ENCODE measurements at places on chromosomes 1 and 21.
A peak's percentile ranks its signal among the peaks of the same experiment; 100 is the strongest.

DNA sequence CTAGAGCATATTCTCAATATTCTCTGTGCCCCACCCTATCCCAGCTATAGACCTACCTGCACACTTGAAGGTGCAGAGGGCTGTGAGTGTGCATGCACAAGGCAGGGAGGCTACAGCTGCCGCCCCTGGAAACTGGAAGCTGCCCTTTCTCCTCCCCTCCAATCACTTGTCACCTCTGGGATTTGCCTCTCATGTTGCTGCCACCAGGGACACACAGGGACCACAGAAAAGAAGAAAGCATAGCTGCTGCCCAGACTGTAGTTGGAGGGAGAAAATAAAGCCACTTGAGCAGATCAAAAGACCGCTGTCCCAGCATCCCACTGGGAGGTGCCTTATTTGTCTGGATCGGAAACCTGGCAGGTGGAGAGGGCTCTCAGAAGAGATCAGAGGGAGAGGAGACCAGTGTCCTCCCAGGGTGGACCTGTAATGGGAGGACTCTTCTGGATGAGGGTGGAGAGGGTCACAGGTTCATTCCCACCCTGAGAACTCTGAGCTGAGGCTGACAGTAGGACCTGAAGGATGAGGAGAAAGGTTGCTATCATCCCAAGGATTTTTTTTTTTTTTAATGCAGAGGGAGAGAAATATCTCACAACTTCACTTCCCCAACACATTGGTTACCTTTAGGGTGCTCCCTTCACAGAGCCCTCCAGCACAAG, 7.6 kb upstream of the INPP5B start:
- DNase-seq: no peak

- DNase-seq: peak; percentile 72
These were observed 179.0 kb downstream of the PTPRU start for GRCh38 chr1:29415156-29415830.

- no peak for DNase-seq
These were observed 287.0 kb downstream of the SDCCAG8 start for GRCh38 chr1:243542739-243543415.

DNA sequence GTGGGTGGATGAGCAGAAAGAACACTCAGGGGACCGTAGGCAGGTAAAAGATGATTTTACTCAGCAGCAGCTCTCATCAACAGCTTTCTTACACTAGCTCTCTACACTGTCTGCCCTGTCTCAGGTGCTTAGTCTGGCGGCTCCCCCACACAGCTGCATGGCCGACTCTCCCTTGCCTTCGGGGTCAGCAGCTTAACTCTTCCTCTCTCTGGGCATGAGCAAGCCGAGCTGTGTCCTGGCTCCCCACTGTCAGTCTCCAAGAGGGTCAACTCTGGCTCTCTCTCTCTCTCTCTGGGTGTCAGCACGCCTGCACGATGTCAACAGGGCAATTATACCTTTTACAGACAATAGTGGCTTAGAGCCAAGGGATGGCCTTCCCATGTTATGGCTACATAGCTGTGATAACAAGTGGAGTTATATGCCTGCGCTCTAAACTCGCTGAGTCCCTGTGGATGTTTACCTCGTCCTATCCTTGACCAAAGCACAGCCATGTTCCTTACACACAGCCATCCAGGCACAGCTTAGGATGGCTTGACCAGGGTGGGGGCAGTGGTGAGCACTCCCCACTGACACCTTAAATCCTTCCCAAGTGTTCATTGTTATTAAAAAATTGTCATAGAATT, 3.1 kb upstream of the BCL10 start:
- DNase-seq: no peak

DNA sequence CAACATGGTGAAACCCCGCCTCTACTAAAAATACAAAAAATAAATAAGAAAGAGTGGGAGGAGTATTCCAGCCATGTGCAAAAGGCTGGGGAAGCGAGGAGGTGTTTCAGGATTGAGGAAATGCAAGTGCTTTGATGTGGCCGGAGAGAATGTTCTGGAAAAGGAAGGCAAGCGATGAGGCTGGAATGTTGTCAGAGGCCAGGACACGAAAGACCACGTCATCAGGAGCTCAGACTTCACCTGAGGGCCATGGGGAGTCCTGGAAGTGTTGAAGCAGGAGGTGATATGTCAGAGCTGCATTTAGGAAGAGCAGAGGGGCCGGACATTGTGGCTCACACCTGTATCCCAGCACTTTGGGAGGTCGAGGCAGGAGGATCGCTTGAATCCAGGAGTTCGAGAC, 10.9 kb upstream of the THEMIS2 start:
- DNase-seq: no peak

DNA sequence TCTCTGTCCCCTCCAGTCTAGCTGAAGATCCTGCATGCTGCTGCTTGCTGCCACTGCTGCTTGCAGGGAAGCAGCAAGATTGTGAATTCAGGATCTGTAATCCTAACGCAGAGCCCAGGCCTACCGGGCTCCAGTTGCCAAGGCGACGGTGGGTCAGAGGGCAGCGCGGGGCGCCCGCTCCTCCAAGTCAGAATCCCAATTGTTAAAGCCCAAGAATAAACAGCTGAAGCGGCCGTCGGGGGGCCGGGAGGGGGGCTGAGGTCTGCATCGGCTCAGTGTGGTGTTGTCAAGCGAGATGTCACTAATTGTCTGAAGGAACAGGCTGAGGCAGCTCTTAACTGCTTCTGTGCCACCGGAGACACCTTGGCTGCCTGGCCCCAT, 36.8 kb downstream of the AHDC1 start:
- no peak for DNase-seq

- DNase-seq: no peak
These were observed 115.2 kb downstream of the ADGRL2 start for GRCh38 chr1:81915937-81916336.

- no peak for DNase-seq
These were observed 104.7 kb downstream of the RIPK4 start for GRCh38 chr21:41662161-41662560.

DNA sequence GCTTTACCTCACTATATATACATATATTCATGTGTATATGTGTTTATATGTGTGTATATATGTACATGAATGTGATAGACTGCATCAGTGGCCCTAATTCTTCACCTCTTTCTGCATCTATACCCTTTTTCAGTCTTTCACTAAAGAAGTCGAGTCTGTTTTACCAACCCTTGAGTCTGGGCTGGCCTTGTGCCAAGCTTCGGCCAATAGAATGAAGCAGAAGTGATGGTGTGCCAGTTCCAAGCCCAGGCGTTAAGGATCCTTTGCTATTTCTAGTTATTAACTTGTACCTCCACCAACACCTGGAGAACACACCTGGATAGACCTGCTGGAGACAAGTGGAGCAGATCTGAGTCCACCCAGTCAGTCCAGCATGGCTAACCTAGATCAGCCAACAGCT, 61.6 kb upstream of the PPM1J start:
- no peak for DNase-seq

GRCh38 chr1:42736152-42736551, 3.9 kb downstream of the CLDN19 start:
- DNase-seq: peak; percentile 58

GRCh38 chr1:156067262-156067661, 6.3 kb downstream of the RAB25 start:
- DNase-seq: no peak

- no peak for DNase-seq
These were observed 120.1 kb upstream of the SGIP1 start for GRCh38 chr1:66413838-66414175.

GRCh38 chr1:68269637-68270430, 37.5 kb upstream of the WLS start:
- DNase-seq: no peak

- no peak for DNase-seq
These were observed 1.7 kb upstream of the ARHGAP29 start for GRCh38 chr1:94239051-94239450.

GRCh38 chr1:112686417-112686816, 12.0 kb downstream of the MOV10 start:
- no peak for DNase-seq

- no peak for DNase-seq
These were observed 125.8 kb downstream of the RRAGC start for GRCh38 chr1:38733761-38734160.

GRCh38 chr1:64756770-64757169, 11.9 kb downstream of the RAVER2 start:
- no peak for DNase-seq

DNA sequence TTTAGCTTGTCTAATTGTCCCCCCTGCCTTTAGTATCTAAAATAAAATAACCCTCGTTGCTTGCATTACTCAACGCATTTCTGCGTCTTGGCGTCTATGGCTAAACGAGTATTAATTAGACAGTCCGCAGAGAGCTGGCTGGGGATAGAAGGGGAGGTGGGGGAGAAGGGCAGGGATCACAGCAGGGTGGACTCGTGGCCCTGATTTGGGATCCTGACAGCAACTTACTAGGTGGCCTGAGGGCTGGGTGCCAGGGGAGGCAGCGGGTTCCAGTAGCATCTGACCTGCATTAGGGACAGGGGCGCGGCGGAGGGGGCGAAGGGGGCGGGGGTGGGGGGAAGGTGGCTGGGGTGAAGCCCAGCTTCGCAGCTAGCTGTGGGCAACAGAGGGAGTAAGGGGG, 1.1 kb upstream of the BACE2 start:
- no peak for DNase-seq

DNA sequence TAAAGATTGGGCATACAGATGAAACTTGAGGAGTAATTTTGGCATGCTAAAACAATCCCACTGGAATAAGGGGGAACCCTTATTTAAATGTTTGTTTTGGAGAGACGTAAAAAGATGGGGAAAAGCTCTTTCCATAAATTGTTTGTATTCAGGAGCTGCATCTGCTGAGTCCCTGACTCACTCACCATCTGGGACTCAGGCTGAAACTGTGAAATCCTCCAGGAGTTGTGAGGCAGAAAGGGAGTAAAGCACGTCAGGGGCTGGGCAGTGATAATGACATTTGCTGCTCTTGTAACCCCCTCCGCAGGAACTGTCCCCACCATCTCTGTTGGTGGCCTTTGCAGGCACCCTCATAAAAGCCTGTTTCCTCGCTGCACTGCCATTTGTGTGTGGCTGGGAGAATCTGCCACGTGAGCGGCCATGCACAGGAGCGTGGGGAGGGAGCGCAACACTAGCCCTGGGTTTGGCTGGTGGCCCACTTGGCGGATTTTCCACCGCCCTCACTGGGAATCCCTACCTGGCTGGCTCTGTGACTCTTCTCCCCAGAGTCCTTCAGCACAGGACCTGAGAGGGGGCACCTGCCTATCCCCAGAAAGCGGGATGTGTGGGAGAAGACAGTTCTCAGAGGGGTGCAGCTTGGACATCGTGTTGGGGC, 45.3 kb downstream of the ZSCAN20 start:
- DNase-seq: no peak

DNA sequence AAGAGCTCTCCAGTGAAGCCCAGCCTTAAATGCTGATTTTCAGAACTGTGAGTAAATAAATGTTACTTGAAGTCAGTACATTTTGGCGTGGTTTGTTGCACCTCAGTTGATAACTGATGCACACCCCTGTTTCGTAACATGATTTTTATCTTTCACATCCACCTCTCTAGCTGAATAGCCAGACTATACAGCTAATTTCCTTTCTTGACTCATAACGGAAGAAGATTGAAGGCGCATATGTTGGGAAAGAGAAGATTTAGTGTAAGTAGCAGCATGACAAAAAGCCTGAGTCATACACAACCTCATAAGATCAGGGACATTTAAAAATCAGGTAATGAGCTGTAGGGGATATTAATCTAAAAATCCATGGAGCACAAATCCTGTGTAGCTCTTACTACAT, 716.2 kb upstream of the ZP4 start:
- DNase-seq: no peak

DNA sequence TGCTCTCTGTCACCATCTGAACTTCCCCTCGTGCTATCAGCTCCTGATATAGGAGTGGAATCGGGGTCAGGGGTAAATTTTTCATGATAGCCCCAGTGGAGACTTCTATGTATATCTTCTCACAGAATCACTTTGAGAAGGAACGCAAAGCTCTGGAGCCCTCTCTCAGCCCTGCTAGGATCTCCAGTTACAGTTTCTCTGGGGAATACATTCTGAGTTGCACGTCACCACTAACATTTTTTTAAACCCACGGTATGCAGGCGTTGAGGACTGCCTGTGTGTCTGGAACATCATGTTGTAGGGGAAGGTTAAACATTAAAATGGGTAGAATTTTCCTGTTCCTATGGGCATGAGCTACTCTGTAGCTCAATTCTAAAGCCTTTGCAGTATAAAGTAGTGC, 116.4 kb upstream of the FAM78B start:
- no peak for DNase-seq

- DNase-seq: no peak
These were observed 98.5 kb upstream of the POGK start for GRCh38 chr1:166740668-166741276.
